ENCODE measurements at places on chromosomes 6 and 20. TPM values are rescaled to one million over a fixed set of nuclear protein-coding genes. Genes with fewer than 3 reads are reported as not detected.
A peak's percentile ranks its signal among the peaks of the same experiment; 100 is the strongest.

DNA sequence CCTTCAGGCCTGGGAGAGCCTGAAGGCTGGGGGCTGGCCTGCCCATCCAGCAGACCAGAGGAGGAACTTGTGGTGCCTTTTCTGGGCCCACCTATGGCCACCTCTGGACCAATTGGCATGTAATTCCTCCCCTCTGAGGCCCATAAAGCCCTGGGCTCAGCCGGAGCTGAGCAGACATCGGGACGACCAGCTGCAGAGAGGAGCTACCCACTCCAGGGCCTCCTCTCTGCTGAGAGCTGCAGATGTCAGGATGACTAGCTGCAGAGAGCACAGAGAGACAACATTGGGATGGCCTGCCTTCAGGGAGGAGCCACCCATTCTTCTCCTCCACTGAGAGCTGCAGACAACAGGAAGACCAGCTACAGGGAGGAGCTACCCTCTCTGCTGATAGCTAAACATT, 370.1 kb downstream of the CD83 start:
- no peaks in the 10 kb centered on the region for H3K4me1 ChIP-seq
- H3K27ac ChIP-seq = no peak overlapping the region
- no peaks in the 10 kb centered on the region for H3K36me3 ChIP-seq
- H3K4me3 ChIP-seq = no peak overlapping the region
- H3K27me3 ChIP-seq = no peaks in the 10 kb centered on the region

Gene ANKRD66
- total RNA-seq = not detected

DNA sequence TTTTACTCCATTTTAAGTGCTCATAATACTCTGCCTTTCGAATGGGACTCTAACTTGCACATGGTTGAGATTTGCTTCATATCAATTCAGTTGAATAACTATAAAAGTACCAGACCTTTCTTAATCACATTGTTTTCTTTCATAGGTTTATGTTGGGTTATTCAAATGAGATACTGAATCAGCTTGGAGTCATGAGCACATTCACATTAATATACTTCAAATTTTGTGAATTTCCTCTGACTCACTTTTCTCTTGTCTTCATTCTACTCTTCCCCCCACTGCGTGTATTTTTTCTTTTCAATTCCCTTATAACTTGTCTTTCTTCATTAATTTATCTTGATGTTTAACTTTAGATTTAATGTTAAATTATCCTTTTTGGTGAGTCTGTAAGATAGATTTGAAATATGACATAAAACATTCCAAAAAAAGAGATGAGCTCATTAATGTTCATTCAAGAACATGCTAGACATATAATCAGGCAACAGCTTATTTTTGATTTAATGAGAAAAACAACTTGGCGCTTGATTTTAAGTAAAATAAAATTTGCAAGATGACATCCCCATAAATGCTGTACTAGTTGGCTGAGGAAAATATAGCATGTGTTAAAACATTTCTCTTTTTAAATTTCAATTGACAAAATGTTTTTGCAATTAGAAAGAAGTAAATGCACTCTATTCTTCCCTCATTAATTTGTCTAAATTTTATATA, 736.0 kb downstream of the CD109 start:
- DNase-seq = no peak
- H3K36me3 ChIP-seq = no peaks in the 10 kb centered on the region
- H3K4me1 ChIP-seq = no peaks in the 10 kb centered on the region
- no peak overlapping the region for H3K27ac ChIP-seq
- no peaks in the 10 kb centered on the region for H3K27me3 ChIP-seq

- DNase-seq = peak; percentile 39
- no peak overlapping the region for H3K27ac ChIP-seq
- peaks cover 26% of the 10 kb centered on the region for H3K4me1 ChIP-seq
- no peaks in the 10 kb centered on the region for H3K27me3 ChIP-seq
- no peaks in the 10 kb centered on the region for H3K36me3 ChIP-seq
Measured at GRCh38 chr20:313948-314347, 11.4 kb upstream of the SOX12 start.

DNA sequence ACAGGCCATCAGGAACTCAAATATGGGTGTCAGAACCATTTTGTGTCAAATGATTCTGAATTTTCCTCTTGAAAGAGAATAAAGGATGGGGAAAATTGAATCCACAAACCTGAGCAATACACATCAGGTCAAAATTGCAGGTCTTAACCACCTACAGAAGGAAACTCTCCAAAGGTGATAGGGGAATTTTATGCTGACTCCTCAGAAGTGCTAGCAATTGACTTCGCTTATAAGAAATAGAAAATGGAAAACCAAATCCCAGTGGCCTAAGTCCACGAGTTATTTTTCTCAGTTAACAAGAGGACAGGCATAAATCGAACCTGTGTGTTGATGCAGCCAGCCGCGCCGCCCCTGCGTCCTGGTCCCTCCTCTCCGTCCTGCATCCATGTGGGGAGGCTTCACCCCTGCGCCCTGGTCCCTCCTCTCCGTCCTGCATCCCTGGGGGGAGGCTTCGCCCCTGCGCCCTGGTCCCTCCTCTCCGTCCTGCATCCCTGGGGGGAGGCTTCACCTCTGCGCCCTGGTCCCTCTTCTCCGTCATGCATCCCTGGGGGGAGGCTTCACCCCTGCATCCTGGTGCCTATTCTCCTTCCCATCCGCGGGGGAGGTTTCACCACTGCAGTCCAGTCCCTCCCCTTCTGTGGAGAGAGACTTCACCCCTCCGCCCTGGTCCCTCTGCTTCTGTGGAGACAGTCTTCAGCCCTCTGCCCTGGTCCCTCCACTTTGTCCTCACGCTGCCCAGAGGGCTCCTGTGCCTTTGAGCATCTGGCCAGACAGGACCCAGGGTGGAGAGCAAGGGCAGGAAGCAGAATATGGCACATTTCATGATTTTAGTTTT, 230.3 kb downstream of the SMOC2 start:
- H3K4me1 ChIP-seq = no peaks in the 10 kb centered on the region
- H3K36me3 ChIP-seq = no peaks in the 10 kb centered on the region
- no peak for DNase-seq
- no peak overlapping the region for H3K27ac ChIP-seq

GRCh38 chr20:58466095-58466708, 49.0 kb downstream of the APCDD1L start:
- H3K4me1 ChIP-seq = peaks cover 11% of the 10 kb centered on the region
- H3K27ac ChIP-seq = no peak overlapping the region
- no peak for DNase-seq
- H3K4me3 ChIP-seq = no peak overlapping the region

GRCh38 chr20:52110456-52110855, 81.1 kb downstream of the ZFP64 start:
- no peaks in the 10 kb centered on the region for H3K36me3 ChIP-seq
- no peak for DNase-seq
- no peak overlapping the region for H3K27ac ChIP-seq
- no peak overlapping the region for H3K4me3 ChIP-seq
- no peaks in the 10 kb centered on the region for H3K4me1 ChIP-seq

Gene OOEP
- total RNA-seq = not detected

Gene TSBP1
- total RNA-seq = not detected

Gene NOTCH4
- 2.0 TPM for total RNA-seq

GRCh38 chr6:102742028-102742427, 1348.5 kb downstream of the GRIK2 start:
- no peak for DNase-seq
- H3K27me3 ChIP-seq = no peaks in the 10 kb centered on the region
- H3K27ac ChIP-seq = no peak overlapping the region
- H3K36me3 ChIP-seq = no peaks in the 10 kb centered on the region
- H3K4me3 ChIP-seq = no peak overlapping the region
- H3K4me1 ChIP-seq = 0 out of 2 replicates have a peak, but pooled peaks cover 3% of the 10 kb centered on the region
